Stimulated activated CD8-positive, alpha-beta memory T cell treated with anti-CD3 and anti-CD28 coated beads, Interleukin-15, amount 100 ng/mL, for 24 hours (primary cell): ENCODE measurements at places on chromosomes 2 and 18.

- DNase-seq, result peak; percentile 18
Observed at GRCh38 chr2:126527836-126528490, 128.0 kb upstream of the GYPC start.

DNA sequence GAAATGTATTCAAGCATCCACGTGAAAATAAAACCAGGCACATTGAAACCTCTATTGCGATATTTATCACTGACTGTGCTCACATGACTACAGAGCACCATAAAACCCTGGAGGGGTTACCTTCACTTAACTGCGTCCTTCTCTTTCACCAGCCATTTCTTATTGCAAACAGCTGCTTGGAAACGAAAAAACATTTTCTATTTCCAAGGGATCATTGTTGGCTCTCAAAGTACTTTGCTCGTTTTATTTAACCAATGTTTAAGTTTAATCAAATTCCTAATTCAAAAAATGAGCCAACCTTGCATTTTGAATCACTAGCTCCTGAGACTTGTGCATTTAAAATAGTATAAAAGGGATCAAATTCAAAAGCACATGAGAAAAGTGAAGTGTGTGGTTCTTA lies 134.4 kb downstream of the OSR1 start:
- DNase-seq, result no peak

GRCh38 chr2:209431701-209432100 lies 7.9 kb downstream of the MAP2 start:
- no peak for DNase-seq

DNA sequence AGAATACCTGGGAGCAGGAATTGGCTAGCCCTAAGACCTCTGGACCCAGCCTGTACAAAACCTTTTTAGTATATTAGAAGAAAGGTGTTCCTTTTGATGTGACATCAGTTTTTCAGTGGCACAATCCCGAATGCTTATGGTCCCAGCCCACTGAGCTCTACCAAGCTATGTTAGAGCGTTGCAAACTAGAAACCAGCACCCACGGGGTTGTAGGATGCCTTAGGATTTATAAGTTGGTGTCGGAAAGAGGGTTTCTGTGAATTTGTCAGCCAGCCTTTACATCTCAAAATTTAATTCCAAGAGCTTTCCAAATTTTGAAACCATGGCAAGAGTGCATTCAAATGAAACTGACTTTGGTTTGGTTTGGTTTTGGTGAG lies 499 bp upstream of the LMAN1 start:
- no peak for DNase-seq

DNA sequence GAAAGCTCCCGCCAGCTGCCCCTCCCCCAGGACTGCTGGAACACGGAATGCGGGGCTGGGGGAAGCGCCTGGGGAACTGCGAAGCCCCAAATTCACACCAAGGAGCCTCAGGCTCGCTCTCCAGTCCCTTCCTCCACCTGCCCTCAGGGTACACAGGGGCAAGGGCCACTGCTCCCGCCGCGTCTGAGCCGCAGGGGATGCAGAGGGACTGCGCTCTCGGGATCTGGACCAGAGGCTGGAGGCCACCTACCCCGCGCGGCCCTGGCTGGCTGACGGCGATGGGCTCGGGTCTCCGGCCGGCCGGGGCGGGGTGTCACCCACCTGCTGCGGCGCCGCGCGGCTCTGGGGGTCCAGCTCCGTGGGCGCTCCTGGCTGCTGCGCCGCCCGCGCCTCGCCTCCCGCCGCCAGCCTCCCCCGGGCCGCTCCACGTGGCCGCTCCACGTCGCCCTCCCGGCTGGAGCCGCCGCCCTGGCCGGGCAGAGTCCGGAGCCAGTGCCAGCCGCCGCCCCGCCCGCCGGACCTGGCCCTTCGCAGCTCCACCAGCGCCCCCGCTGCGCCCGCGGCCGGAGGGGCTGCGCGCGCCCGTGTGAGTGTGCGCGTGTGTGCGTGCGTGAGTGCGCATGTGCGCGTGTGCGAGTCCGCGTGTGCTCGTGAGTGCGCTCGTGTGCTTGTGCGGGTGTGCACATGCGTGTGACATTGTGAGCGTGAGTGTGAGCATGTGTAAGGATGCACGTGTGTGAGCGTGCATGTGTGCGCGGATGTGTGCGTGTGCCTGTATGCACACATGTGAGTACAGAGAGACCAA lies at the start of gene CGREF1:
TSS of gene CGREF1 (minus strand) at position 604 of the 805 bp plus-strand sequence. CDS start 14,762 bp downstream, outside the sequence.
- no peak for DNase-seq

- no peak for DNase-seq
Observed at GRCh38 chr2:168495524-168495923, 39.5 kb downstream of the CERS6 start.

- DNase-seq, result no peak
Observed at GRCh38 chr2:15159751-15160177, 401.4 kb downstream of the NBAS start.

GRCh38 chr2:234425639-234426603 lies 71.0 kb downstream of the ARL4C start:
- no peak for DNase-seq

DNA sequence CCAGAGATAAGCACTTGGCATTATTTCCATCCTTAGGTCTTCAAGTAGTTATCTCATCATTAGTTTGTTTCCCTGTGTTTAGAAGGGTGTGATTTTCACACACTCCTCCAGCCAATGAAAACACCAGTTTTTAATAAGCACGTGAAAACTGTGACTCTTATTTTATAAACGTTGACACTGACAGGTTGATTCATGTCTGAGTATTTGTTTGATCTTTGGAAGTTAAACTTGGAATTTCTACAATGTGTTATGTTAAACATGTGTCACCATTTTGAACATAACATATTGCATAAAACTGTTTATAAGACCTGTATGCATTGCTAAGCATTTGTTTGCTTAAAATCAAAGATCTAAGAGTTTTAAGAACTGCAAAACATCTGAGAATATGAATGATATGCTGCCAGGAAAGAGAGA lies 27.6 kb downstream of the SLC40A1 start:
- no peak for DNase-seq

DNA sequence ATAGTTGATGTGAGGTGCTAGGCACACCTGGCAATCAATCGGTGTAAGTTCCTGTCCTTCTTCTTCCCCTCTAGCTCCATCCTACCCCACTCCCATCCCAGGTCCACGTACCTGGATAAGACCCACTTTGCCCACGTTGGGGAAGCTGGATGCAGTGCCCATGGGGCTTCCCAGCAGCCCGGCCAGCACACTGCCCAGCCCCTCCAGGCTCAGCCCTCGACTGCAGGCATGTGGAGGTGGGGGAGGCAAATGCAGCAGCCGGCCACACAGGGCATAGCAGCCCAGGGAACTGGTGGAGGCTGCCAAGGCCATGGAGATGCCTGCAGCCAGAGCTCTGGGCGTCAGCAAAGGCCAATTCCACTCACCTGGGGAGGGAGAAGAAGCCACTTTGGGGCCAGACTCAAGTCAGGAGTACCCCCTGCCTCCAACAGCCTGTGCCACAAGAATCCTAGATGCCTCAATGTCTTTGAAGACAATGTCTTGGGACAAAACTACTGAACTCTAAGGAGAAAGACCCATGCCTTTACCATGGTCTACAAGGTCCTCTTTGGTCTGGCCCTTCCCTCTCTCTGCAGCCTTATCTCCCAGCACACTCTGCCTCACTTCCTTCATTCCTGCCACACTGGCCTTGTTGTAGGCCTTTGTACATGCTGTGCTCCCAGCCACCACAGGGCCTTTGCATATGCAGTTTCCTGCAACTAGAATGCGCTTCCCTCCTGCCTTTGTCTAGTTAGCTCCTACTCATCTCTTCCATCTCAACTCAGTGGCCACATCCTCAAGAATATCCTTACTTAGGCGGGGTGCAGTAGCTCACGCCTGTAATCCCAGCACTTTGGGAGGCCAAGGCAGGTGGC lies 4.5 kb downstream of the SLC23A3 start:
- no peak for DNase-seq

GRCh38 chr18:59279193-59279592 lies 5.9 kb upstream of the RAX start:
- no peak for DNase-seq

GRCh38 chr2:64461271-64462058 lies 7.5 kb downstream of the LGALSL start:
- DNase-seq, result no peak

DNA sequence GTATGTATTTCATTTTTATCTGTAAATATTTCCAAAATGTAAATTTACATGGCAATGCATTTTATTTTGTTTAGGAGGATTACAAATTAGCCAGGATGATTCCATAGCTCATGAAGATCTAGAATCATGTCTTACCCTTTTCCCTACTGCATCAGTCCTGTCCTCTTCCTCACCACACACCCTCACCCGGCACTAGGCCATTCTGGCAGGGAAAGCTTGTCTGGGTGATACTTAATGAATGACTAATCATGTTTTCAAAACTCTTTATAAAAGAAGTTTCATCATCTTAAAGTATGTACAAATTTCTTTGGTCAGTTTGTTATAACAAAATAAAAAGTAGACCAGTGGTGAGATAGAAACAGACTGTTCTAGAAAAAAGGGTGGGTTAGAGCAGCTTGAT lies 283.3 kb upstream of the VWC2L start:
- no peak for DNase-seq

DNA sequence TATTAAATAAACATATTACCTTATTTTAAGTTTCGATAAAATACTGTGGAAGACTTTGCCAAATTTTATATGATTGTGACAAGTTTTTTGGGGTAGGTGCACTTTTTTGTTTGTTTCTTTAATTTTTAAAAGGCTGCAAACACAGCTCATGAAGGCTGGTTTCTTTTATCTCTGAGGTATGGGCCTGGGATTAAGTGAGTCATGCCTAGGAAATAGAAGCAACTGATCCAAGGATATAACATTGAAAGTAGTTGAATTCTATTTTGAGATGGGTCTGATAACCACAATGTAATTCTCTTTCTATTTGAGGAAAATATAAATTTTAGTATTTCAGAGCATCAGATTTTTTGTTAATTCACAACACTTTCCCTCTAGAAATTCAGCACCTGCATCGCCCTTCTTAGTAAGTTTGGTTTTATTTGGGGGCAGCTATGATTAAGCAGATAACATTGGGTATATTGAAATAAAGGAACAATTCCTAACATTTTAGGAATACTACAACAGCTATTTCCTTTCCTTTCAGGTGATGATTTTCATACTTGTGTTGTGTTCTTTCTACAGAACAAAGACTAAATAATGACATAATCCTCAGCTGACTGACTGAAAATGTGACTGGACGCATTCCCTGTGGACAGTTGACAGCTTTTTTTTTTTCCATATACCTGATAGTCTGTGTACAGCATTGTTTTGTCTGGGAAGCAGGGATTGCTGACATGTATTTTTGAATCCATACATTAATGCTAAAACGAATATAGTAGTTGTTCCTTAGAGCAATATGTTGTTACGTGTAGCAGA lies 16.8 kb downstream of the RBM45 start:
- no peak for DNase-seq

- no peak for DNase-seq
Observed at GRCh38 chr2:130836501-130837174, at the start of gene ARHGEF4. ARHGEF4 (plus strand) TSS chr2:130836914; CDS start chr2:130836954, 40 bp downstream.

DNA sequence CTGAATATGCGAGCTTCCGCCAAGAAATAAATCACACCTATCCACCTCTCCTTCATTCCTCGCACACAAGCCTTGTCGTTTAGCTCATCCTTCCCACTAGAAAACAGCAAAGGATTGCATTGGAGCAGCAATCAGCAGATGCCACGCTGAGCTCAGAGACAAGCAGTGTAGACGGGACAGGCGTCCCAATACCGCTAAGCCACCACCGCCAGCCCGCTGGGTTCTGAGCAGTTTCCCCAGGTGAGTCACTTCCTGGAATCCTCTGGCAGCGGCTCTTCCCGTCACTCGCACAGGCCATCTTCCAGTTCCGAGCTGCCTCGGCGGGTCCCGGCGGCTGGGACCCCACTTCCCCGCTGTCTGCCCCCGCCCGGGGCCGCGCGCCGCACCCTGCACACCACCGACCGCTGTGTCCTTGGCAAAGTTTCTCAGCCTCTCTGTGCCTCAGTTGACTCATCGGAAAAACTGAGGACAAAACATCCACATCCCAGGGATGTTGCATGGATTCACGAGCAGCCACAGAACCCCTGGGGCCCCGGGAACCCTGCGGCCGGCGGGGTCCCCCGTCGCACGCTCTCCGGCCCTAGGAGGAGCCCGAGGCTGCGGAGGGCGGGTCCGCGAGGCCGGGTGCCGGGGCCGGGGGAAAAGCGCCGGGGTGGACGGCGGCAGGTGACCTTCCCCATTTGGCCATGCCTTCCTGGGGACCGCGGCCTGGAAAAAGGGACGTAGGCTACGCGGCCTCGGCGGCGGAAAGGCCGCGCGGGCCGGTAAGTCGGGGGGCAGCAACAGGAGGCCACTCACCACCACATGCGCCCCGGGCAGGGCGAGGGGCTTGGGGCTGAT lies 573 bp downstream of the KDSR start:
- DNase-seq, result peak; percentile 37

- DNase-seq, result no peak
Observed at GRCh38 chr2:38092196-38092902, 16.4 kb upstream of the CYP1B1 start.

DNA sequence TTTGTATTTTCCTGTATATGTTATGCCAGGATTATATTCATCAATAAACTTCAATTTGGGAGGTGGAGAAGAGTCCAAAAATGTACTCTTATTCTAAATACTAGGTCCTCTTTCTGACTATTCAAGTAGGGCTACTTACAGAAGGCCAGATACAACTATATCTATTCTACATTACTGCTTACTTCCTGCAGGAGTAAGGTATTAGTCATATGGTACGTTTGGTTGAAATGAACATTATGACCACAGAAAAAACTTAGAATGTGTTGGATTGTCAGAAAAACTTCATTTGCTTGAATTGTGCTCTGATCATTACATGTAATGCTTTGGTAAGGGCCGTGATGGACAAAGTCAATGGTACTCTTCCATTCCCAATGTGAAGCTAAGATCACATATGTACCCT lies 35.0 kb downstream of the STAT4 start:
- DNase-seq, result no peak

GRCh38 chr18:69259282-69259681 lies 141.4 kb upstream of the DOK6 start:
- DNase-seq, result no peak

DNA sequence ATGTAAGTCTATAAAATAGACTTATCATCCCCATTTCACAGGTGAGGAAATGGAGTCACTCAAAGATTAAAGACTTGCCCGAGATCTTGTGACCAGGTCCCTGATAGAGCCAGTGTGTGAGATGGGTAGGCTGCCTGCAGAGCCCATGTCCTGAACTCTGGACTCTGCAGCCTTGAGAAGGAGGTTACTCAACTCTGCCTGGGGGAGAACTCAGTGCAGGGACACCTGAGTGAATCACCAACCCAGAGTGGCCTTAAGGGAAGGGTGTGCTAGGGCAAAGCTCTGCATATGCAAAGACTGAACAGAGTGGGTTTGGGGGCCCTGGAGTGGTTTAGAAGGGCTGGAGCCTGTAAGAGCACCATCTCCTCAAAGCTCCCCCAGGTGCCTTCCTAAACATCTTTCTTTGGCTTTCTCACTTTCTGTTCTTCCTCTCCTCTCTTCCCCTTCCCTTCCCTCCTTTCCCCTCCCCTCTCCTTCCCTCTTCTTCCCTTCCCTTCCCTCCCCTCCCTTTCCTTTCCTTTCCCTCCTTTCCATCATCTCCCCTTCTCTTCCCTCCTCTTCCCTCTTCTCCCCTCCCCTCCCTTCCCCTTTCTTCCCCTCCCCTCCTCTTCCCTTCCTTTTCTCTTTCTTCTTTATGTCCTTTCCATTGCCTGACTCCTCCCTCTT lies 67.6 kb downstream of the CELF4 start:
- DNase-seq, result no peak
